ENCODE measurements at places on chromosomes 2 and 18.

GRCh38 chr18:58344080-58344670 lies 284.7 kb downstream of the ALPK2 start:
- no peak for DNase-seq

DNA sequence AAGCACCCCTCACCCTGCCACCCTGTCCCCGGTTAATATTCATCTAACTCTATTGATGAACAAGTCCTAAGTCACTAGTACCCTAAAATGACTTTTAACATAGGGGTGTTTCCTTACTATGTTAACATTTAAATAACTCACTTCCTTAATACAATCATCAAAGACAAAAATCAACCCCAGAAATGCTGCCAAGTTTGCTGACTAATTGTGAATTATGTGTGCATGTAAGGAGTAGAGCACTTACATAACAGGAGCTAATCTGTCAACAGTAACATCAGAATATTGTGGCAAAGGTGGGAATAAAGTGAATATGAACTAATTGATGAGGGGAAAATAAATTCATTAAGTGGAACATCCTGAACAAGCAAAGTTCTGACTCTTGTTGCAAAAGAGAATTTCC lies 81.4 kb upstream of the ERBB4 start:
- no peak for DNase-seq

DNA sequence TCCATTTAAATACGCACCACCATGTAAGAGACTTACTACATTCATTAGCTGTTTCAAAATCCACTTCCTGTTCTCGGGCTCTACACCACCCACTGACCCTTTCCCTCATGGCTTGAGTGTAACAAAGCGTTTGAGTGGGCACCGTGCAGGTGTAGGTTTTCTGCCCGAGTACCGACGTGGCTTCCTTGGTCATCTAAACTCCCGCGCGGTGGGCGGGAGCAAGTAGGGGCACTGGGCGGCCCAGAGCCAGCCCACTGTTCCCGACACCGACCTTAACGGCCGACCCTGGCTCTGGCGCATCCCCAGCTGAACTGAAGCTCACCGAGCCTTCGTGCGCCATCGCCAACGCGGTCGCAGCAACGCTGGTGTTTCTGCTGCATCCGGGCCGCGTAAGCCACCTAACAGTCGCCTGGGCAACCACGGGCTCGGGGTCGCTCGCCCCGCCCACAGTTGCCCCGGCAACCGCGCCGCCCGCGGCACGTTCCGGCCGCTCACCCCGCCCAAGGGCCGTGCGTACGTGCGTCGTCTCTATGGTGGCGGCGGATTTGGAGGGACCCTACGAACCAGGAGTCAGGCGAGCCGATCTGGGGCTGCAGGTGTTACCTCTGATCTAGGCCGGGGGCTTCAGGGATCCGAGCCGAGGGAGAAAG lies at the start of the genes C2orf81 and WDR54:
TSS of gene C2orf81 (minus strand) at position 399 of the 650 bp plus-strand sequence. CDS start at position 340, 59 bp downstream.
TSS of gene WDR54 (plus strand) at position 510 of the 650 bp plus-strand sequence. CDS start 424 bp downstream, outside the sequence.
- peak; percentile 85 for DNase-seq

GRCh38 chr18:72675394-72675793 lies 131.3 kb upstream of the CBLN2 start:
- no peak for DNase-seq

- no peak for DNase-seq
Observed at GRCh38 chr2:203042178-203042577, 27.5 kb downstream of the NBEAL1 start.

DNA sequence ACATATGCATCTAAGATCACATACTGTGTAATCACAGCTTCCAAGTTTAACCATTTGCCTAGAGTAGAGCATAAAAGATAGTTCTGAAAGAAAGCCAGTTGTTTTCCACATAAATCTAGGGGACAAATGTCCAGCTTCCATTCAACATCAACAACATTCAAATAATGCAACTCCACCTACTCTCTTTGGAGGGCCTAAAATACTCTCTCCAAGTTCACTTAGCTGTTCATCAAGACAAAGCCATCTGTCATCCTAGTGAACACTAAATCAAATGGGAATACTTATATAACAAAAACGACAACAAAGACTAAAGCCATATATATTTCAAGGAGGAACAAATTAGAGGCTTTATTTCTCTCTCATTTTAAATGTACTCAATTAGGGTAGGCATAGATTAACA lies 221.5 kb upstream of the CDH2 start:
- no peak for DNase-seq

DNA sequence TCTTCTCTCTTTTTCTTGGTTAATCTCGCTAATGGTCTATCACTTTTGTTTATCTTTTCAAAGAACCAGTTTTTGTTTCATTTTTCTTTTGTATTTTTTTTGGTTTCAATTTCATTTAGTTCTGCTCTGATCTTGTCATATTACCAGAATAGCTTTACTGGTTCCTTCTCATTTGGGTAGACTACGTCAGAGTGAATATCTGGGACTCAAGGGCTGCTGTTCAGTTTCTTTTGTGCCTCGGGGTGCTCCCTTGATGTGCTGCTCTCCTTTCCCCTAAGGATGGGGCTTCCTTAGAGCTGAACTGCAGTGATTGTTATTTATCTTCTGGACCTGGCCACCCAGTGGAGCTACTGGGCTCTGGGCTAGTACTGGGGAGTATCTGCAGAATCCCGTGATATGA lies 29.4 kb upstream of the IL1RN start:
- DNase-seq = no peak

Data from stimulated activated CD8-positive, alpha-beta memory T cell treated with anti-CD3 and anti-CD28 coated beads, Interleukin-7, amount 100 ng/mL, for 1 hour (primary cell).